ENCODE measurements at places on chromosomes 11 and 22. TPM values are rescaled to one million over a fixed set of nuclear protein-coding genes. Genes with fewer than 3 reads are reported as not detected.

- no peak for DNase-seq
These were observed 16.8 kb downstream of the MYBPC3 start for GRCh38 chr11:47335733-47336132.

GRCh38 chr11:124868331-124869274, 3.4 kb downstream of the ROBO3 start:
- DNase-seq, result no peak

GRCh38 chr11:95565724-95566141, 223.8 kb downstream of the FAM76B start:
- no peak for DNase-seq

- DNase-seq, result no peak
These were observed 19.5 kb upstream of the FADD start for GRCh38 chr11:70183483-70184176.

- peak; percentile 52 for DNase-seq
These were observed 33.0 kb upstream of the P2RY2 start for GRCh38 chr11:73184953-73185671.

Gene XKR3
- polyA plus RNA-seq, result not detected

Gene IL18
- polyA plus RNA-seq, result 3.6 TPM

- DNase-seq, result no peak
These were observed 74.5 kb upstream of the PICALM start for GRCh38 chr11:86143087-86144030.

DNA sequence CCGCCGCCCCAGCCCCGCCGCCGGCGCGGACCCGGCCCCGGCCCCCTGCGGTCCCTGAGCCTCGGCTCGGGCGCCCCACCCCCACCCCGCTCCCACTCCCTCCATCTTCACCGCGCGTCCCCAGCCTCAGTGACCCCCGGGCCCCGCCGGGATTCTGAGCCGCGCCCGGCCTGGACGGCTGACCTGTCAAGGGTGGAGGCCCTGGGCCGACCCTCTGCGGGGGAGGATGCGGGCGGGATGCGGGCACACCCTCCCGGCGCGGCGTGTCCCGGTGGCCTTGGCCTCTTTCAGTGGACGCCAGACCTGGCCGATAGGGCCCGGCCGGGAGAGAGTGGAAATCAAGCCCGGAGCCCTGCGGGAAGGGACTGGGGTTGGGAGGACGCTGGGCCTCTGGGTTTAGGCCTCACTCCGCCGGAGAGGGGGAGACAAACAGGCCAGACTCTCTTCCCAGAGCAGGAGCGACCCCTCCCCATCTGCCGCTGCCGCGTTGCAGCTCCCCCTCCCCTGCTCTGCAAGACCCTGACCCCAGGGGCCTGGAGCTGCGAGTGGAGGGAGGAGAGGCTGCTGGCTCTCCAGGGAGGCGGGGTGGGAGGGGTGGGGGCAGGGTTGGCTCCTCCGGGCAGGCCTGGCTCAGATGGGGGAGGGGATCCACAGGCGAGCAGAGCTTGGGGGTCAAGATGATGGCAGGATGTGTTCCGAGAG, 525 bp downstream of the MAPK8IP2 start:
- no peak for DNase-seq

DNA sequence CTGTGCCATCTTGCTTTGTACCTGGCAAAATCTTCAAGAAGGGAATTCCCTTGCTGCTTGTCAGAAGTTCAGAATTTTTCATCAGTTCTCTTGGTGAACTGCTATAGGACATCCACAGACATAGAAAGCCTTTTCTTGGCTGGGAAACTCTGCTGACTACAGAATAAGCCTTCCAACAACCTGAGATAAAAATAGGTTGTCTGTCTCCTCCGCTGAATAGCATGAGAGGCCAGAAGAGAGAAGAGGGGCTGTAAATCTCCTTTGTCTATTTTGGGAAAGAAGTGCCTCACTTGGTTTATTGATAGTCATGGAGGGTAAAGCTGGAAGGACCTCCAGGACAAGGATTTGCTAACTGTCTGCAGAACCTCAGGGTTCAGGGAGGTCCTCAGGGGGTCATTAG, 48.2 kb downstream of the C11orf91 start:
- DNase-seq, result no peak
